NCI-H1436 treated with DMSO at 0.1 percent for 48 hours (cell line): ENCODE measurements at places on chromosomes 6 and 20.

DNA sequence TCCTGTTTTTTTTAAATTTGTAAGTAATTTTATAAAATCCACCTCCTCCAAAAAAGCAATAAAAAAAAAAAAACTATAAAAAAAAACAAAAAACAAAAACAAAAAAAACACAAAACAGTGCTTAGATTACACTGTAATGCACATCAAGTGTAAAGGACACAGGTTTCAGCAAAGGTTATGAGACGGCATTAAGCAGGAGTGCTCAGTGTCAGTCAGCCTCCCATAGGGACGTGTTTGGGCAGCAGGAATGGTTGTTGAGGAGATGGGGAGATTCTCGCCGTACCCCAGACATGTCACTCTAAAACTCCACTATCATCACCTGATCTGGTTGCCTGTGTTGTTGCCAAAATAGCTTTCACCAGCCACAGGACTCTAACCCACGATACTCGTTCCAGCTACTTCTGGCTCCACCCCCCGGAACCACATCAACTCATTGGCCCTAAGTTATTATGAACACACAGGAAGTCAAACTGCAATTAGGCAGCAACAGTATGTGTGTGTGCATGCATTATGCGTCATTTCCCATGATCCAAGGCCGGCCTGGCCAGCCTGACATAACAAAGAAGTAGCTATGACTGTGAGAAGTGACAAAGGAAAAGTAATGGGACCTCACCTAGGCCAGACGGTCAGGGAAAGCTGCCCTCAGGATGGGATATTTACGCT lies 28.7 kb downstream of the ECT2L start:
- DNase-seq = no peak

DNA sequence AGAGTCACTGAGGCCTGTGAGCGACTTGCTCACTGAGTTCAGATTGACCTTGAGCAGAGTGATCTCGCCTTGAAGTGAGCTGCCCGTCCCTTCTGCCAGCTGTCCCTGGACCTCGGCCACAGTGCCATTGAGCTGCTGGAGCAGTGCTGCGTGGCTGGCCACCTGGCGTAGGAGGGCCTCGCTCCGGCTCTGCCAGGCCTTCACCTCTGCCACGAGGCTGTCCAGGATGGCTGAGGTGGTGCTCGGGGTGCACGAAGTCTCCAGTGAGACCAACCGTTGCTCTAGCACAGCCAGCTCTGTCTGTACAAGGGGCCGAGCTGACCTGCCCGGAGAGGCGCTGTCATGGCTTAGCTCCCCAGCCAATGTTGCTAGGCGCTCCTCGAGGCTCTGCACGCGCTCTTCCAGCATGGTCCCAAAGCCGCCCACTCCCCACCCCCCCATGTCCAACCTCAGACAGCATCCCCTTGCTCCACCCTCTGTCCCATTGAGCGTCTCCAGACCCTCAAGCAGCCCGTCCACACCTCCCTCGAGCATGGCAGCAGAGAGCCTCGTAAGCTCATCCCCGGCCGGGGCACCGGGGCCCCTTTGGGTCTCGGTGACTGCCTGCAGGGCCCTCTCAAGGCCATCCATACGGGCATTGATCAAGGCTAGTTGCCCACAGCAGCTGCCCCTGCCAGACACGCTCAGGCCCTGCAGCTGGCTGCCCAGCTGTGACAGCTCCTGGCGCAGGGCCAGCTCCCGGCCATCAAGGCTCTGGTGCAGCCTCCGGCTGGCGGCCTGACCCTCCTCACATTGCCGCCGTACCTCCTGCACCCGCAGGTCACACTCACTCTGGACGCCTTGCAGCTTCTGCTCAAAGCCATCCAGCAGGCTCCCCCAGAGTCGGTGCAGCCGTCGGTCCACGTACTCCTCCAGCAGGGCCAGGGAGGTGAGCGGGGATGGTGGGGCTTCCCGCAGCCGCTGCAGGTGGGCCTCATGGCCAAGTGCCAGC lies 4.6 kb downstream of the EMILIN3 start:
- DNase-seq = no peak

DNA sequence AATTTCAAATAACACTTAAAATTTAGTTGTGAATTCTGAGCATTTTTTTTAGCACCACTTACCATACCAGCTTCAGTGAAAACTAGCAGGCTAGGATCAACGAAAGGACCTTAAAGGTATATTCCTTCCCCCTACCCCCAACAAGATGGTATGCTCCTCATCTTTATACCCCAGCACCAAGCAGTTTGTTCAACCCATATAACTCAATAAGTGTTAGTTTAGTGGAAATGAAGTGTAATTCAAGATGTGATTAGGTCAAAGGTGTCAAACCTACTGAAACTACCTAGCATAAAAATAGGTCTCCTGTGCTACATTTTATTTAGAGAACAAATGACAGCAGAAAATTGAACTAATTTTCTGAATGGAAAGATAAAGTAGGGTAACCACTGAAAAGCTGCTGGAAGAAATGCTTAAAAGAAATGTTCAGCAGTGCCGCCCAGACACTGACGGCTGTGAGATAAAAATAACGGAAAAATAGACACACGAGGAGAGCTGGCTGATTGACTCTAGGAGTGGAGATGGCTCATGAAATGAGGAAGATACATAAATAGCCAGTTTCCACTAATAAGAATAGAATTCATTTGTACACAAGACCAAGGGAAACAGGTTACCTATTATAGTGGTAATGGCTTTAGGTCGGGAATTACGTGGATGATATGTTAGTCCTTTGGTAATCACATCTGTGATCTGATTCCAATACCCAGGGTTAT lies 94.8 kb downstream of the IPCEF1 start:
- no peak for DNase-seq

DNA sequence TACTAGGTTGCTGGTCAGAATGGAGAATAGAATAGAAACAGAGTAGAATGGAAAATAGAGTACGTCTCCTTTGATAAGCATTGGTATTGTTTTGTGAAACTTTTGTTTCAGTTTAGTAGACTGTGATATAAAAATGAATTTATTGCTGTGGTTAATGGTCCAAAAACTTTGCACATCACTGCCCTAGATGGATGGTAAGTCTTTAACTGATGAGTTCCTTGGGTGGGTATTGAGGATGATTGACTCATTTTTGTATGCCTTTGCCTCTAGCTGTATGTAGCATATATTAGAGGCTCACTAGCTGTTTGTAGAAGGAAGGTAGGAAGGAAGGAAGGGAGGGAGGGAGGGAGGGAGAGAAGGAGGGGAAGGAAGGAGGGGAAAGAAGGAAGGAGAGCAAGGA lies 48.3 kb downstream of the ZDHHC14 start:
- no peak for DNase-seq

GRCh38 chr20:36656733-36657132 lies 10.7 kb upstream of the SLA2 start:
- no peak for DNase-seq

DNA sequence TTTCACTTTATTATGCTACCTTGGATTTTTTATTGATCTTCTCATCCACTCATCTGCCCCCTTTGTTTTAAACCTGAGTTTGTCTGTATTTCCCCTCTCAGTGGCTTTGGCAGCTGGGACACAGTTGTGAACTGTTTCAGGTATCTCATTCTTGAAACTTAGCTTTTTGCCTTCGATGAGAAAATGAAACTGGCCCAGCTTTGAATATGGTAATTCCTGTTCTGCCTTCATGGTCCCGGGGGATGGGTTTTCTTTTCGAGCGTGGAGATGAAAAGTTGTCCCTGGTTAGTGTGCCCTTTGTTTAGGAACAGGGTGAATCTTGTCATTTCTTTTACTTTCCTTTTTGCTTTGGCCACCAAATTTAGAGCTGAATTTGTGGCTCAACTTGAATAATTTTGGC lies 25.6 kb downstream of the DHX35 start:
- DNase-seq = no peak

DNA sequence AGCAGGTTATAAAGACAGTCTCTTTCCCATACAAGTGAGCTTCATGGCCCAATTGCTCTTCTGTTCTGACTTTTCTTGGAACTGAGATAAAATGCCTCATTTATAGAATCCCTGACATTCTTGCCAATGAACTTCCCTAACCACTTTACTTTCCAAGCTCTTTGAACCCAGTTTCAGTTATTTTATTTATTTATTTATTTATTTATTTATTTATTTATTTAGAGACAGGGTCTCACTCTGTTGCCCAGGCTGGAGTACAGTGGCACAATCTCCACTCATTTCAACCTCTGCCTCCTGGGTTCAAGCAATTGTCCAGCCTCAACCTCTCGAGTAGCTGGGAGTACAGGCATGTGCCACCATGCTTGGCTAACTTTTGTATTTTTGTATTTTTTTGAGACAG lies 138.5 kb upstream of the ZNF184 start:
- DNase-seq = no peak

GRCh38 chr6:129104131-129104530 lies 221.2 kb downstream of the LAMA2 start:
- DNase-seq = no peak

DNA sequence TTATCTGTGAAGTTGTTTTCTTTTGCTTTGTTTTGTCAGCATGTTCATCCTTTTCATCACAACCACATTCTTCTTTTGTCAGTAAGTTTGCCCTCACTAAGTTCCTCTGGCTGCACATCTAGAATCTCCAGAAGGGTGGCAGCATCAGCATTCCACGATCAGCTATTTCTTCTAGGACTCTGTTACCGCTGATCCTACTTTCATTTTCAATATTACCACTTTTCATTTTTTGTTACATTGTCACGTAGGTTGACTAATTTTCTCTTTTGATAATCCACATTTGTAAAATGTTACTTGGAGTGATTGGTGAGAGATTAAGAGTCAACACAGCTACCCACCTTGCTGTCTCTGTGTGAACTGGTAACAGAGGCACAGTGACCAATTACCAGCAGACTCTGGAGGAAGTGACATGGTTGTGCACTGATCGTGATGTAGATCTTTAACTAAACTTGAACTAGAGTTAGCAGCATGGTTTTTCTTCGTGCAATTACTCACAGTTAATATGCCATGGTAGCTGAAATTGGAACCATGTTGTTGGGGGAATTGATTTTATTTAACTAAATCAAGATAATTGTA lies 307.9 kb upstream of the SLC35B3 start:
- DNase-seq = no peak

DNA sequence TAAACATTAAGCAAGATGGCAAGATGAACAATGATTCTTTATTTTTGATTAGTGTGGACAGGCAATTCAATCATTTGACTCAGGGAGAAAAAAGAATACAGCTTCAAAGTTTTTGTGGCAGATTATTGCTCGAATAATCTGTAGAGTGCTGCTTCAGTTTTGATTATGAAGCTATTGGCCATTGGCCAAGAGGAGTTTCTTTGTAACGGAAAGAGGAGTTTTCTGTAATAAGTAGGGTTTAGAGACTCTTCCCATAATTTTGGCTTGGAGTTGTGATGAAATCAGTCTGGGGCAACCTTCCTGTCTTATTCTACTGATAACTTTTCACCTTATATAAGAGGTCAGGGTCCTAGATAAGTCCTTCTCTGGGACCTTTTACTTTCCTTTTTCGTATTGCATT lies 256.7 kb upstream of the RAB32 start:
- DNase-seq = no peak

GRCh38 chr20:1761116-1761515 lies 103.5 kb upstream of the SIRPG start:
- DNase-seq = no peak

- DNase-seq = no peak
Measured at GRCh38 chr6:27861276-27861840, 50.8 kb downstream of the OR2B2 start.

DNA sequence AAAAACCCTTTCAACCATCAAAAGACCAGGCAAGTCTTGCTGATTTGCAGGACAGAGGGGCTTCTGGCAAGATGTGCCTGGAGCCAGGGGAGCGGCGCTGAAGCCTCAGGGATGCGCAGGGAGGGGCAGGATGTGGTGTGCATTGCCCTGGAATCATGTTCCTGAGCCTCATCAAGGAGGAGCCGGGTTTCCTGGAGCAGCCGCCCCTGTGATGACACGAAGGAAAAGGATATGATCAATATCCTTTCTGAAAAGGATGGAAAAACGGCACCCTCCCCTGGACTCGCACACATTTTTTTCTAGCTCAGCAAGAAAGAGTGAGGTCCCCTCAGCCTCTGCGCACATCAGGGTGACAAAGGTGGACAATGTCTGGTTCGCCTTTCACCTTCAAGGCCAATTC lies 173.1 kb upstream of the SSTR4 start:
- DNase-seq = no peak

DNA sequence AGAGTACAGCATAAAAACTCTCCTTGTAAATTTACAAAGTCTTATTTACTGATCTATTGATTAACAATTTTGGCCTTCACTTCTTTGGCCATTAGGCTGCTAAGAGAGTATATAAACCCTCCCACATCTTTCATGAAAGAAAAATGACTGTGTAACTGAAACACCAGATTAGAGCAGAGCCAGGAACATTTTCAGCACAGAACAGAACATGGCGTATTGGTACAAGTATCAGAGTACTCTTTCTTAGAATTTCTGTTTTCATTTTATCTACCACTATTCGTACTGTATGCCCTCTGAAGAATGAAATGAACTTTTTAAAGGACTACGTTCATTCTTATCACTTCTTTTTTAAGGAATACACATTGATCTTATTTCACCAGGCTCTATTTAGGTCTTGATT lies 550.2 kb downstream of the ADGRB3 start:
- no peak for DNase-seq

GRCh38 chr6:72616406-72617015 lies 5.4 kb upstream of the KCNQ5 start:
- DNase-seq = no peak

- DNase-seq = no peak
Measured at GRCh38 chr20:62938105-62938888, at the start of gene GID8. GID8 (plus strand) TSS chr20:62938147; CDS start chr20:62941503, 3,356 bp downstream.

- no peak for DNase-seq
Measured at GRCh38 chr6:169752074-169752623, 727 bp downstream of the ERMARD start.

DNA sequence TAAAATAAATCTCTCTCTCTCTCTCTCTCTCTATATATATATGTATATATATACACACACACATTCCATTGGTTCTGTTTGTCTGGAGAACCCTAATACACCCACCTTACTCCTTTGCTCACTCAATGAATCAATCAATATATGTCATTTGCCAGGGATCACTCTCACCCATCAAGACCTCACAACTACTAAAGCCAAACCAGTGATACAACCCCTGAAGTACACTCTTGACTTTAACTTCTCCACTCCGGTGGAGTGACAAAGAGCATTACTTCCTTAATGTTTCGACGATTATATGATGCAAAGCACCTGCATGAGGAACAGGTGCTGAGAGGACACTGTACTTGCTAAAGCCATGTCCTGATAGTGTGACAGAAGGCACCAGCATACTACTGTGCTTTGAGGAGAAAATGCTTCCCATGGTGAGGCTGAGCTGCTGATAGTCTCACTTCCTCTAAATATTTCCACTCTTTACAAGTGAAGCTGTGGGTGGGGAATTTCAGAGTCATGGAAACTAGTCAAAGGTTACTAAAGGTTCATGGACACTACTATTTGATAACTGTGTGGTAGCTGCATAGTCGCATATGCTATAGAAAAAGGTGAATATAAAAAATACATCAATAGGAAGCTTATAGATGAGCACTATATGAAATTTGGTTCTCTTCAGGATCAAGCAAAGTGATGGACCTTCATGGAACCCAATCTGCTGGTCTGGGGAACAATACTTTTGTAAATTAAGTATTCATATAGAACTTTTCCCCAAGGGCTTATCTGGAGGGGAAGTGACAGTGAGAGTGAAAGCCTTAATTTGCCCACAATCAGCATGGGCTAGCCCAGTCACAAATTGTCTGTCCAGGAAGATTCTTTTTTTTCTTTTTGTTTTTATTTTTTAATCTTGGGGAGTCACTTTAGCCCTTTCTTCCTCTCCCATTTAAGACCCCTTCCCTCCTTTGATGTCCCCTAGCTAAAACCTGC lies 141.9 kb upstream of the NEDD9 start:
- DNase-seq = no peak
